ENCODE measurements at places on chromosomes 13 and 19.

- DNase-seq: no peak
Measured at GRCh38 chr13:48775804-48776203, 122.1 kb downstream of the CYSLTR2 start.

DNA sequence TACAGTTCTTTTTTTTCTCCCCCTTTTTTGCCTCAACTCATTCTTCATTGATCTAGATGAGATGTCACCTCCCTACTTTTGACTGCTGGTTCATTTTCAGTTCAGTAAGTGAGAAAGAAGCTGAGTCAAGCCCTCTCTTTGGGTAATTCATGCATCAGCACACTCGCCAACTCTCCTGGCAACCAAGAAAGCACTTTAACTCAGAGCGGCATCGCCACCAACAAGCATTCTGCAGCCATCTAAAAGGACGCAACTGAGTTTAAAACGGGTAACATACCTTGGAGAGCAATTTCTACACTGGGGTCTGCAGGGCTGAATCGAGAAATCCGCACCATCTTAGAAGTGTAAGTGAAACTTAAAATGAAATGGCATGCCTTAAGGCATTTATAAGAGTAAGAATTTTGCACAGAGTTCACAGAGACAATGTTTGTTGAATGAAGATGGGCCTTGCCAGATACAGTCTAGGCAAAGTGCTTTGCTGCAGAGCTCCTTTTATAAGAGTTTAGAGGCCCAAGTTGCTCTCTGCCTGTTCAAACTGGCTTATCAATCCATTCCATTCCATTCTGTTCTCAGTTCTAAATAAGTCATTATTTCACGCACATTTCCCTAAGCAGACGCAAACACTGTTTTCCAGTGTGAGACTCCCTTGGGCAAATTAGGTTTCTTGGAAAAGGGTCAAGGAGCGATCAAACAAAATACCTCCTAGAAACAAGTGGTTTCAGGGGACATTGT lies 338.0 kb downstream of the ENOX1 start:
- DNase-seq: no peak

DNA sequence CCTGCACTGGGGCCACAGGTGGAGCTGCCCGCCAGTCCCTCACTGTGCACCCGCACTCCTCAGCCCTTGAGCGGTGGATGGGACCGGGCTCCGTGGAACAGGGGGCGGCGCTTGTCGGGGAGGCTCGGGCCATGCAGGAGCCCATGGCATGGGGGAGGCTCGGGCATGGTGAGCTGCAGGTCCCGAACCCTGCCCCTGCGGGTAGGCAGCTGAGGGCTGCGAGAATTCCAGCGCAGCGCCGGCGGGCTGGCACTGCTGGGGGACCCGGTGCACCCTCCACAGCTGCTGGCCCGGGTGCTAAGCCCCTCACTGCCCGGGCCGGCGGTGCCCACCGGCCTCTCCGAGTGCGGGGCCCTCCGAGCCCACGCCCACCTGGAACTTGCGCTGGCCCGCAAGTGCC lies 877.5 kb upstream of the PCDH9 start:
- no peak for DNase-seq

DNA sequence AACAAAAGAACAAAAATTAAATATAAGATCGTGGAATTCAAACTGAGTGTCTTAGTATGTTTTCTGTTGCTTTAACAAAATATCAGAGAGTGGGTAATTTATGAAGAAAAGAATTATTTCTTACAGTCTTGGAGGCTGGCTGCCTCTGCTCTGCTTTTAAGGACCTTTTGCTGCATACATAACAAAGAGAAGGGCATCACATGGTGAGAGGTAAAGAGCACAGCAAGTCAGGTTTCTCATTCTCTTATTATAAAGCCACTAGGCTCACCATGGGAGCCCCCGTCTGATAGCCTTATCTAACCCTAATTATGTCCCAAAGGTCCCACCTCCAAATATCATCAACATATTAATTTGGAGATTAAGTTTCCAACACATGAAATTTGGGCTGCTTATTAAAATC lies 231.3 kb downstream of the SLITRK6 start:
- no peak for DNase-seq

DNA sequence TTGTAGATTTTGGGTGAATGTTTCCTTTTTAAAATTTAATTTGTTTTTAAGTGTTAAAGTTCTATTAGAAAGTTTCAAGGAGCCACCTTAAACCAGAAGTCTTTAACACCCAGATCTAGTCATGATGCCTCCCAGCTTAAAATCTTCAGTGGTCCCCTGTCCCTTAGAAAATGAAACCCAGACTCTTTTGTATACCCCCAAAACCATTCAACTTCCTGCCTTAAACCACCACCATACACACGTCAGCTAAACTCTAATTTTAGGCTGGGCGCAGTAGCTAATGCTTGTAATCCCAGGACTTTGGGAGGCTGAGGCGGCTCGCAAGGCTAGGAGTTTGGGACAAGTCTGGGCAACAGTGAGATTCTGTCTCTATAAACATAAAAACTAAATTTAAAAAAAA lies 37.9 kb downstream of the N4BP2L1 start:
- no peak for DNase-seq

DNA sequence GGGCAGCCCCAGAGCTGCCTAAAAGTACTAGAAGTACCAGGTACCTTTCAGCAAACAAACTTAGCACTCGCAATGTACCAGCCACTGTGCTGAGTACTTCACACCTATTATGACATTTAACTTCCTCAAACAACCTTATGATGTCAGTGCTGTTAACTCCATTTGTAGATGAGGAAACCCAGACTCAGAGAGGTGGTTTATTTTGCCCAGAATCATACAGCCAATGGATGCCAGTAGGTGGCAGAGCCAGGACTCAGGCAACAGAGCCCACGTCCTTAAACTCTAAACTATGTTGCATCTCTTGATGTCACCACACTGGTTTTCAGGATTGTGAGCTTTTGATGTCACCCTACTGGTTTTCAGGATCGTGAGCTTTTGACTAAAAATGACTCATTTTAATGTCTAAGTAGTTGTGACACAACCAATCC lies 78.9 kb downstream of the FLT1 start:
- DNase-seq: no peak

- DNase-seq: no peak
Measured at GRCh38 chr19:3737487-3738205, 23.8 kb downstream of the APBA3 start.

DNA sequence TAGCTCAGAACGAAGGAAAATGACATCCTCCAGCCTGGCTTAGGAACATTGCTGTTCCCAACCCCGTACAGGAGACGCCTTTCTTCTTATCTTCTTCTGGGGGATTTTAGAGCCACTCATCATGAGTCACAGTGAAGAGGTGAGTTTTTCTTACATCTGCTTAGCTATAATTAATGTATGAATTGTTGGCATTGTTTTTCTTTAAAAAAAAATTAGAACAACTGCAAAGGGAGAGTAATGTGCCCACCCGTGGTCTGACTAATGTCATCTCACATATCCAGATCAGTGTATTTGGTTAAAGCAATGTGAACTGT lies 310.6 kb upstream of the TSHZ3 start:
- DNase-seq: no peak

DNA sequence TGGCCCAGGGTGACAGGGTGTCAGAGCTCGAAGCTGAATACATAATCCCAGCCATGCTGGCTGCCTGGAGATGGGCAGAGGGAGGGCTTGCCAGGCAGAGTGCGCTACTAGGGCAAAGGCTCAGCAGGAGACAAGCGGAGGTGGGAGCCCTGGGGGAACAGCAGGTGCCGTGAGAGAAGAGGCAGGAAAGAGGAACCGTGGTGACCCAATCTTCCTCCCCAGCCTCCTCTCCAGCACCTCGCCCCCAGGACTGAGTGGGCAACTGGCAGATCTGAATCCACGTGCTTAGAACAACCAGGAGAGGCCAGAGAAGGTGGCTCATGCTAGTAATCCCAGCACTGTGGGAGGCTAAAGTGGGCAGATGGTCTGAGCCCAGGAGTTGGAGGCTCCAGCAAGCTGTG lies 11.0 kb upstream of the CCL25 start:
- DNase-seq: no peak

- no peak for DNase-seq
Measured at GRCh38 chr13:45732916-45733315, 30.8 kb downstream of the CBY2 start.

DNA sequence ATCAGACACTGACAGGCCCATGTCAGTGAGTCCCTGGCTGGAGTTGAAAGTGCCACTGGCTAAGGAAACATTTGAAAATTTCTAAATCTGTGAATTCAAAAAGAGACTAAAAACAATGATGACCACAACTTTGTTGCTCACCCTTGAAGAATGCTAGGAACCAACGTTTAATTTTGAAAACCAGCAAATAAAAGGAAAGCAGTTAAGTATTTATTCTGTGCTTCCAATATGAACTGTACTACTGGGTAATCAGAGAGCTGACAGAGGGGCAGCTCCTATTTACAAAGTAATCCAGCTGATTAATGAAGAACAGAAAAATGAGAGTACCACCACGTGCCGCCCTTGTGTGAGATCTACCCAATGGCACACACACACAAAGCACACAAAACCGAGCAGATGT lies 44.7 kb upstream of the LATS2 start:
- DNase-seq: no peak

- no peak for DNase-seq
Measured at GRCh38 chr13:99398071-99398470, 90.9 kb upstream of the GPR183 start.

DNA sequence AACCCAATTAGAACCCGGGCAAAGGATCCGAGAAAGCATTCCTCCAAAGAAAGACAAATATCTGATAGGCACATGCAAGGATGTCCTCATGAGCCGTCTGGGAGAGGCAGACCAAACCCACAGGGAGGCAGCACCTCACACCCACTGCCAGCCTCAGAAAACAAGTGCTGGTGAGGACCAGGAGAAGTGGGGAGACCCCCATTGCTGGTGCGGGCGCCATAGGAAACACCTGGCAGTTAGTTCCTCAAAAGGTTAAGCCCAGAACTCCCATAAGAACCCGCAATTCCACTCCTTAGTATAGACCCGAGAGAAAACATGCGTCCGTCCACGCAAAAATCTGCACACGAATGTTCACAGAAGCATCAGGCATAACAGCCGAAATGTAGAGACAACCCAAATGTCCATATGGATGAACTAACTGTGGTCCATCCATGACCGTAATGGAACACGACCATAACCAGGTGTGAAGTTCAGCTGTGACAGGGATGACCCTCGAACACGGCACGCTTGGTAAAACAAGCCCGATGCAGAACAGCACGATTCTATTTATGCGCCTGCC lies 7.9 kb downstream of the ZNF787 start:
- no peak for DNase-seq

DNA sequence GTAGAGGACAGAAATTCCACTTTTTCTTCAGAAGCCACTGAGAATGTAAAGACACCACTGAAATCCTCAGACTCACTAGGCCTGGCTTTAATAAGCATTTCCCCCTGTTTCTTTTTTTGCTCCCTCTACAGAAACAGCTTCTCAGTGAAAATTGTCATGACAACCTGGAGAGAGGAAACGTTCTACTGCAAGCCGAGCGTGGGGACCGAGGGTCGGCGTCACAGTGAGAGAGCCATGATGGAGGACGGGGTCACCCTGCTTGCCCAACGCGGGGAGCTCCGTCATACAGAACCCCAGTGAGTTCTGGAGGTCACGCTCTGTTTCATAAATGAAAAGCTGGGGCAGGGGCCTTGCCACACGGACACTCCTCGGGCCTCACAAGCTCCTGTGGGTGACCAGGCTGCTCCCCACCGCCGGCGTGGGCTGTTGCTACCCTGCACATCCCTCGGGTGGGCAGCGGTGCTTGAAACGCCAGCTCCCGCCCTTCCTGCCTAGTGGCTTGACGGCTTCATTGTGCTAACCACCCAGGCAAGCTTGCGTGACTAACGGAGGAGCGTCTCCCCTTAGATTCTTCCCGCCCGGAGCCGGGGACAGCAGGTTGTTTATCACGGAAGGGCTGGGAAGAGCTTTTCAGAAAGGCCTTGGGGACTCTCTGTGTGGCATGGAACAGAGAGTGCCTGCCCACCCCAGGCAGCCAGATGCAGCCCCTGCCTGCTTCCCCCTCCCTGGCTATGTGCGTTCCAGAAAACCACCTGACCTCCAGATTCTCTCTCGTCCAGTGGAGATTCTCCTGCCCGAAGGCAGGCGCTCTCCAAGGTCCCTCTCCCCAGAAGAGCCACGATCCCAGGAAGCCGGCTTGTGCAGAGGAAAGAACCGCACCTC lies 153.6 kb downstream of the KATNAL1 start:
- no peak for DNase-seq

DNA sequence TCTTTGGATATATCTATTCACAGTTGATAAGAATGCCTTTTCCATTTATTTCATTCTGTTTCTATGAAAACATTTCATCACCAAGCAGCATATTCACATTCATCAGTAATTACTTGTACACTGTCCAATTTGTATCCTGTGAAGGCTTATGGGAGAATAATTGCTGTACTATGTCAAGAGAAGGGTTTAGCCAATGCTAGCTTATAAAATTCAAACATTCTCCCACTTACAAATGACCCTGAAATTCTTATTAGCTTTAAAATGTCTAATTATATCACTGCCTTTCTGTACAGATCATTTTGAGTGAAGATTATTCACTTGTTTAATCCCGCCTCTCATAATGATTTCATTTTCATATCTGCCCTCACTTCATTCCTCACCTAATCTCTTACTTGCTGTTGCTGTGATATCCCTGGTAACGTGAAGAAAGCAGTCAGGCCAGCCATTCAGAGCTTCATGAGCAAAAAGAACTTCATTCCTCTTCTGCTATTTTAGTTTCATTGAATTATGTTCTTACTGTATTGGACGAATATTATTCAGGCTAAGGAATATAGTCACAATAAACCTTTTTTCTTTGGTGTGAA lies 778.7 kb downstream of the OLFM4 start:
- no peak for DNase-seq

DNA sequence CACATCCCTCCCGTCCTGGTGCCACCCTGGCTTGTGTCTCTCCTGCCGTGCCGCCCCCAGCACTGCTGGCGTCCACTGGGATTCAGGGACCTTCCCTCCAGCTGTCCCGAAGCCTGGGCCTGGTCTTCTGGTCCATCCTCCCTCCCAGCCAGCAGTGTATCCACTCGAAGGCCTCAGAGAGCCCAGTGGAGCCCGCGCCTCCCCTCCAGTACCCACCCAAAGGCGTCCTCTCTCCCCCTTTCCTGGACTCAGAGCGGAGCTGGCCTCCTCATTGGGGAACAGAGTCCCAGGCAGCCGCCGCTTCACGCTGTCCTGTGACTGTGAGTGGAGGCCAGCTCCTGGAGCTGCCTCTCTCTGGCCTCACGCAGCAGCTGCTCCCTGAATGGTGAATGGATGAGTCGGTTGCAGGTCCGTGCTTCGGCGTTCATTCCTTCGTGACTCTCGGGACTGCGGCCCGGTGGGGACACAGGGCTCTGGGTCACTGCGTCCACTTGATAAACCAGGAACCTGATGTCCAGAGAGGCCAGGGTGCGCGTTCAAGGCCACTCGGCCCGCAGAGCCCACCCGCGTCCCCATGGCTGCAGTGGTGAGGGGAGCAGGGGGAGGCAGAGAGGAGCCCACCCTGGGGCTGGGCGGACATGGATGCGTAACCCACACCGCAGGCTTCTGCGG lies 12.1 kb downstream of the ONECUT3 start:
- no peak for DNase-seq

- no peak for DNase-seq
Measured at GRCh38 chr13:98930151-98930591, 47.7 kb downstream of the DOCK9 start.

DNA sequence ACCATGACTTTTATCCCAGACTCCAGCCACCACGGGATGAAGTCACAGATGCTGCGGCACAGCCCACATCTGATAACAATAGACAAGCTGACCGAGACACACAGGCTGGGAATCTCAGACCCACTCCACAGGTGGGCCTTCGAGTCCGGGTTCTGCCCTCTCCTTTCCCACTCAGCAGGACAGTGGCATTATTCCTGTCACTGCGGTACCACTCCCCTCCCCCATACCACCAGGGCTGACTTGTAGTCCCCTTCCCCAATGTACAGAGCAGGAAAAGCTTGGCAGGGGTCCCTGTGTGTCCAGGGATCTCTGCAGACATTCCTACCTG lies 179 bp upstream of the AMER2 start:
- DNase-seq: no peak
